ENCODE measurements at places on chromosomes 1 and 21. TPM values are rescaled to one million over a fixed set of nuclear protein-coding genes. Genes with fewer than 3 reads are reported as not detected.

GRCh38 chr1:17185485-17185860, 19.5 kb upstream of the PADI1 start:
- H3K27me3 ChIP-seq = no peaks in the 10 kb centered on the region
- H3K4me1 ChIP-seq = no peaks in the 10 kb centered on the region
- H3K4me3 ChIP-seq = no peak overlapping the region
- H3K27ac ChIP-seq = no peak overlapping the region
- no peaks in the 10 kb centered on the region for H3K36me3 ChIP-seq
- no peak for DNase-seq

- H3K27me3 ChIP-seq = no peaks in the 10 kb centered on the region
- no peaks in the 10 kb centered on the region for H3K4me1 ChIP-seq
- H3K36me3 ChIP-seq = no peaks in the 10 kb centered on the region
These were observed 26.2 kb upstream of the ERG start for GRCh38 chr21:38524168-38525153.

DNA sequence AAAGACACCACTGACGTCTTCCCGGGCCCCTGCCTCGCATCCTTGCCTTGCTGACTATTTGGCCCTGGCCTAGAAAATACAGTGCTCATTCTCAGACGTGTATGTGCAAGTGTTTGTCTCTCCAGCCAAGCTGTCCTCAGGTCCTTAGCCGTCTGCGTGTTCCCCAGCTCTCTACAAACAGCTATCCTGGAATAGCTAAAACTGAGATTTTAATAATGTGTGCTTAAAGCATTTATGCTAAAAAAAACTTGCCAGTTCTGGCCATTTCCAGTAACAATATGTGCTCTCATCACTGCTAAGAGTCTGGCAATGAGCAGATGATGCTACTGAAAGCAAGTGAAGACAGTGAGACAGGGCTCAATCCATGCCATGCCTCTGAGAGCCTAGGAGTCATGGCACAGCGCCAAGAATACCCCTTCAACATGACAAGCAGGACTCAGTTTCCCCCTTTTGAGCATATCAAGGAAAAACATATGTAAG, 55.7 kb downstream of the IRF2BP2 start:
- no peaks in the 10 kb centered on the region for H3K36me3 ChIP-seq
- no peaks in the 10 kb centered on the region for H3K27me3 ChIP-seq
- peak overlapping the region; percentile 70 for H3K27ac ChIP-seq
- no peak overlapping the region for H3K4me3 ChIP-seq
- DNase-seq = no peak
- H3K4me1 ChIP-seq = peaks cover 14% of the 10 kb centered on the region

DNA sequence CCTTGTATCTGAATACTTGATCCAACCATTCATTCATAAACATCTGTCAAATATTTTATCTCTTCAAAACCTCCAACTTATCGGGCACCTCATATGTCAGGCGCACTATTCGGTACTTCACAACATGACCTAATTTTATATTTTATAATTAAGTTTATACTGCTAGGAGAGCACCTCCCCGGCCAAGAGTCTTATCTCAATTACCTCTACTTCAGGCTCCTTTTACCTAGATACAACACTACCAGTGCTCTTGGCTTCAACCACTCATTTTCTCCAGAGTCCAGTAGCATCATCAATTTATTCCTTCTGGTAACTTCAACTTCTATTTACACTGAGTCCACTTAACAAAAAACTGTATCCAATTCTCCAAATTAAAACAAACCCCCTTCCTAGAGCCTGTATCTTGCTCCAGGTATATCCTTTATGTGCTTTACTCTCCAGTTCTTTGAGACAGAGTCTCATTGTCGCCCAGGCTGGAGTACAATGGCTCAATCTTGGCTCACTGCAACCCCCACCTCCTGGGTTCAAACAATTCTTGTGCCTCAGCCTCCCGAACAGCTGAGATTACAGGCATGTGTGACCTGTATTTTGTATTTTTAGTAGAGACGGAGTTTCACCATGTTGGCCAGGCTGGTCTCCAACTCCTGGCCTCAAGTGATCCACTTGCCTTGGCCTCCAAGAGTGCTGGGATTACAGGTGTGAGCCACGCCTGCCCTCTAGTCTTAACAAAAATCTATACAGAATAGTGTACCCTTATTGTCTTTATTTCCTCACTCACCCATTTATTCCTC, 18.8 kb downstream of the GPBP1L1 start:
- H3K27me3 ChIP-seq = no peaks in the 10 kb centered on the region
- peaks cover 18% of the 10 kb centered on the region for H3K4me1 ChIP-seq
- H3K36me3 ChIP-seq = no peaks in the 10 kb centered on the region
- no peak overlapping the region for H3K27ac ChIP-seq

GRCh38 chr21:44295646-44296045, 4.2 kb upstream of the PFKL start:
- H3K4me1 ChIP-seq = peaks cover 1% of the 10 kb centered on the region
- H3K36me3 ChIP-seq = no peaks in the 10 kb centered on the region
- no peak overlapping the region for H3K27ac ChIP-seq
- DNase-seq = no peak

DNA sequence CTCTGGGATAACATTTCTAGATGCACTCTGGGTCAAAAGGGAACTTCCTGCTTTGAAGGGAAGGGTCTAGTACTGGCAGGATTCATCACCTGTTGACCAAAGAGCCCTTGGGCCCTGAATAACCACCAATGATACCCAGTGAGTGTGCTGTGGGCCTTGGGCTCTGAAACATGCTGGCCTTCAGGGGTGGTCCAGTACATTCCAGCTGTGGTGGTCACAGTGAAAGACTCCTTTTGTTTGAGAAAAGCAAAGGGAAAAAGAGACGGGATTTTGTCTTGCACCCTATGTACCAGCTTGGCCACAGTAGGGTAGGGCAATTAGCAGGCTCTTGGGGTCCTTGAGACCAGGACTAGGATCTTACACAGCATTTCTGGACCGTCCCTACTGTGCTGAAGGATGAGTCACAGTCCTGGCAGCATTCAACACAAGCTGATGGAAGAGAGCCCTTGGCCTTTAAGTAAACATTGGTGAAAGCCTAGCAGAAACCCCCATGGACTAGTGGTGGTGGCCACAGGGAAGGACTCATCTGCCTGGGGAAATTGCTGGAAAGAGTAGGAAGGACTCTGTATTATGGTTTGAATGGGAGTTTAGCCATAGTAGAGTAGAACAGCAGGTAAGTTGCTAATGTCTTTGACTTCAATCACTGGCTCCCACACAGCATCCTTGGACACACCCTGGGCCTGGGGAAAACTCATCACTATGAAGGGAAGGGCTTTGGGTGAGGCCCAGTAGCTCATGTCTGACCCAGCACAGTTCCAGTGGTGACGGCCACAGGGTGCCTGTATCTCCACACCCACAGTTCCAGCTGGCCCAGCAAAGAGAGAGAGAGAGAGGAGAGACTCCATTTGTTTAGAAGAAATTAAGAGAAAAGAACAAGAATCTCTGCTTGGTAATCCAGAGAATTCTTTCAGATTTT, 87.5 kb downstream of the COL24A1 start:
- H3K27me3 ChIP-seq = no peaks in the 10 kb centered on the region
- DNase-seq = no peak
- H3K27ac ChIP-seq = no peak overlapping the region
- no peaks in the 10 kb centered on the region for H3K36me3 ChIP-seq
- H3K4me1 ChIP-seq = no peaks in the 10 kb centered on the region

DNA sequence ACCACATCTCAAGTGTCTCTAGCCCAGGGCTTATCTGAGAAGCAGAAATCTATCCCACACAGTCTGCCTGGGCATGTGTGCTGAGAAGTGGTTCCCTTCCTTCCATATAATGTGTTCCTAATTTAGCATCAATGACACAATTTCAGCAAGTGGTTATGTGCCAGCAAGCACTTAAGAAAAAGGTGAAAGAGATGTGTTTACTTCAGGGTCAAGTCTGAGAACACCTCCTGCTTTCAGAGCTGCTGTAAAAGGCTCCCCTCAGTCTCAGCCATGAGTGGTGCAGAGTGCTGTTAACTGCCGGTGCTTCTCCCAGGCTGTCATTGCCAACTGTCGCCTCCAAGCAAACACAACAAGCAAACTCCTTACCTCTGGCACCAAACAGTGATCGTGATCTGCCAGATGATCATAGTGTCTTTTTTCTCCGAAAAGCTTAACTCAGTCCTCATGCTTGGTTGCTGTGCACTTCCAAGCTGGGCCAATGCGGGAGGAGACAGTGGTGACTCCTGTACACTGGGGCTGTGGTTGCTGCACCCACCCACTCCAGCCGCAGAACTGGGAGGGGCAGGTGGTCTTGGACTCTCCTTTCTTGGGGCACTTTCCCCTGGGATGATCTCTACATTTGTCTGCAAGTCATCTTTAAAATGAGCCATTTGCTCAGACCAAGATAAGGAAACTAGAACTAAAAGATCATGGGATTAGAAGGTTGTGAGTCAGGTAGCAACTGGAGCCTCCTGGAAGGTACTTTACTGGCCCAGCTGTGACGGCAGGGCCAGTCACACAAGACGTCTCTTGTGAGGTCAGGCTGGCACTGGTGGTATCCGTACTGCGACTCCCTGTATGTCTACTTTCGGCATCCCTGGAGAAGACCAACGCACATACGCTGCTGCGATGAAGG, 32.4 kb downstream of the ATP1A1 start:
- no peaks in the 10 kb centered on the region for H3K27me3 ChIP-seq
- H3K4me1 ChIP-seq = no peaks in the 10 kb centered on the region
- H3K4me3 ChIP-seq = no peak overlapping the region
- H3K36me3 ChIP-seq = no peaks in the 10 kb centered on the region
- DNase-seq = no peak

- no peak overlapping the region for H3K27ac ChIP-seq
- H3K27me3 ChIP-seq = no peaks in the 10 kb centered on the region
- DNase-seq = no peak
- H3K4me3 ChIP-seq = no peak overlapping the region
- H3K4me1 ChIP-seq = peaks cover 21% of the 10 kb centered on the region
- no peaks in the 10 kb centered on the region for H3K36me3 ChIP-seq
These were observed 118.3 kb downstream of the OLFML2B start for GRCh38 chr1:161905269-161905884.

Gene DNAJC28
- 3.3 TPM for polyA plus RNA-seq

DNA sequence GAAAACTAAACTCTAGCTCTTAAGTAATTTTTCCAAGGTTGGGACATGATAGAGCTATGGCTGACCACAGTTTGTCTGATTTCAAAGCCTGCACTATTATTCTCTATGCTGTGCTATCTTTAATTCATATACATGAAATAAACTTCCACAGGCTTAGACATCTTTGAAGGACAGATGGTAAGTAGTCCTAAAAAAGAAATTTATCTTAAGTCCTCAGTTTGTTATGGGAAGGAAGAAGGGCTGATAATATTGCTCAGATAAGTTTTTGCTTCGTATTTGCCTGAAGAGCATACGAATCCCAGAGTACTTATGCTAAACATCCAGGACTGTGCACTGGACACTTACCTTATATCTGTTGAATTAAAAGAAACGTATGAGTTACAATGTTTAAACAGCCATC, 39.6 kb downstream of the VCAM1 start:
- no peaks in the 10 kb centered on the region for H3K4me1 ChIP-seq
- H3K27ac ChIP-seq = no peak overlapping the region
- H3K36me3 ChIP-seq = no peaks in the 10 kb centered on the region

Gene OR6K3
- polyA plus RNA-seq = not detected

Gene FAM229A
- 1.6 TPM for polyA plus RNA-seq

GRCh38 chr1:214500340-214501055, 50.9 kb downstream of the PTPN14 start:
- H3K36me3 ChIP-seq = no peaks in the 10 kb centered on the region
- peaks cover 4% of the 10 kb centered on the region for H3K4me1 ChIP-seq
- no peaks in the 10 kb centered on the region for H3K27me3 ChIP-seq
- H3K27ac ChIP-seq = no peak overlapping the region
- H3K4me3 ChIP-seq = no peak overlapping the region
- DNase-seq = no peak

GRCh38 chr21:16563795-16564194, 834.0 kb downstream of the USP25 start:
- no peaks in the 10 kb centered on the region for H3K4me1 ChIP-seq
- H3K27me3 ChIP-seq = no peaks in the 10 kb centered on the region
- no peak overlapping the region for H3K4me3 ChIP-seq
- peak; percentile 43 for DNase-seq
- H3K27ac ChIP-seq = no peak overlapping the region
- no peaks in the 10 kb centered on the region for H3K36me3 ChIP-seq

DNA sequence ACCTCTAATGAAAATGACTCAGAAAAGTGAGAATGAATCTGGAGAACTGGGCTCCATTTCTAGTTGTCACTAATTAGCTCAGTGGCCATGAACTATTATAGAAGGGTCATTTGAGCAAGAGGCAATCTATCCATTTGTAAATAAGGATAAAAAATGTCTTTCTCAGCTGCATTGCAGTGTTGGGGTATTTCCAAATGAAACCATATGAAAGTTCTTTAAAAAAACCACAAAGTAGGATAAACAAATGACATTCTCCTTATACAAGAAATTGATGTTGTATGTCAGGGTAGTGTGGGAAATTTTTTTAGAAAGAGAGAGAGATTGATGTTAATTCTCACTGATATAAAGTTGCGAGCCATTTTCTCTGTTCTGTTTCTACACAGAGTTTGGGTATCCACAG, 26.0 kb downstream of the FMO3 start:
- DNase-seq = no peak
- no peaks in the 10 kb centered on the region for H3K4me1 ChIP-seq
- no peaks in the 10 kb centered on the region for H3K27me3 ChIP-seq
- H3K27ac ChIP-seq = no peak overlapping the region

DNA sequence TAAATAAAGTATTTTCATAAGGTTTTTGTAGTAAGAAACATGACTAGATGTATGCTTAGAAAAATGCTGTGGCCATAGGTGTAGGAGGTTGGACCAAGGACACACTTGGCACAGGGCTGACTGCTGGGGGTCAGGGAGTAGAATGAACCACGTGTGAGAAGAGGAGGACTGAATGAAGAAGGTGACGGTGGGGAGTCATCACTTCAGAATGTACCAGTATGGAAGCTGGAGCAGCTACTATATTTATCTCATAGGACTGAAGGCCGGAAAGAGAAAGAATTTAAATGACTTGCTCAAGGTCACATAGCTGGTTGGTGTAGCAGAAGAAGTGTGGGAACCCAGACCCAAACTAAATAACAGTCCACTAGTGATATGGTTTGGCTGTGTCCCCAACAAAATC, 79.8 kb upstream of the HAO2 start:
- peaks cover 5% of the 10 kb centered on the region for H3K4me1 ChIP-seq
- no peak overlapping the region for H3K27ac ChIP-seq
- H3K4me3 ChIP-seq = no peak overlapping the region
- no peaks in the 10 kb centered on the region for H3K27me3 ChIP-seq

Gene SPRR5
- not detected for polyA plus RNA-seq

- H3K36me3 ChIP-seq = no peaks in the 10 kb centered on the region
- no peak overlapping the region for H3K27ac ChIP-seq
- H3K4me1 ChIP-seq = no peaks in the 10 kb centered on the region
These were observed 16.0 kb upstream of the CHIA start for GRCh38 chr1:111274653-111275052.

DNA sequence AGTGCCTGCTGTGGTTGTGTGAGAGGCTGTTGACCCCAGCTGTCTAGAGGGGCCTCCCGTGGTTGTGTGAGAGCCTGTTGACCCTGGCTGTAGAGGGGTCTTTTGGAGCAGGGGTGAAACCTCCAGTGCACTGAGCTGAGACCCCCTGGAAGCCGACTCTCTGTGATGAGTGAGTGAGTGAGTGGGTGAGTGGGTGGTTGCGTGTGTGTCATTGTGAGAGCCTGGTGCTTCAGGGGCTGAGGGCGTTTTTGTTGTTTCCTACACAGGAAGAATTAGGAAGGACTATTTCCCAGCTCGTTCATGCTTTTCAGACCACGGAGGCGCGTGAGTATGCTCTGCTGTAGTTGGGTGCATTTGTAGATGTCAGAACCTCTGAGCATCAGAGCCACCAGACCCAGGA, 3.0 kb downstream of the RRP1 start:
- no peaks in the 10 kb centered on the region for H3K36me3 ChIP-seq
- H3K4me3 ChIP-seq = no peak overlapping the region
- H3K27ac ChIP-seq = no peak overlapping the region
- H3K4me1 ChIP-seq = peaks cover 16% of the 10 kb centered on the region
- no peak for DNase-seq

Gene KRTAP6-1
- polyA plus RNA-seq = not detected

GRCh38 chr1:231701306-231701705, 74.7 kb downstream of the DISC1 start:
- no peak overlapping the region for H3K4me3 ChIP-seq
- H3K27ac ChIP-seq = no peak overlapping the region
- no peaks in the 10 kb centered on the region for H3K27me3 ChIP-seq
